Esophagus muscularis mucosa (tissue), 4 donors: ENCODE measurements at places on chromosomes 12 and 14. TPM values are rescaled to one million over a fixed set of nuclear protein-coding genes. Genes with fewer than 3 reads are reported as not detected.

- DNase-seq = no peak
- H3K27me3 ChIP-seq = no peaks in the 10 kb centered on the region
Measured at GRCh38 chr14:103801459-103801858, 45.9 kb downstream of the PPP1R13B start.

DNA sequence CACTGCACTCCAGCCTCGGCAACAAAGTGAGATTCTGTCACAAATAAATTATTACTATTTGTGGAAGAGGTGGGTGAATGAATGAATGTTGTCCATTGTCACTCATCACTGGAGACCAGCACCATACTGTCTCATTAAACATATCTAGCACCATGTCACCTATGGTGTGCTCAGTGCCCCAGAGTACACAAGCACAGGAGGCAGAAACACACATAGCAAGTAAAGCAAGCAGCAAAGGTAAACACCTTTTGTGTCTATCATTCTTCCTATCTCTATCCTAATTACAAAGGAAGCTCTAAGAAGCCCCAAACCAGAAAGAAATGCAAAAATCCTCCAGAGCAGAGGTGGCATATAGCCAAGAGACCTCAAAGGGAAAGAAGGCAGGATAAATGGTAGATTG, 9.2 kb downstream of the ERO1A start:
- H3K27ac ChIP-seq = no peak overlapping the region
- H3K4me1 ChIP-seq = peaks cover 21% of the 10 kb centered on the region
- H3K36me3 ChIP-seq = peaks cover 12% of the 10 kb centered on the region

GRCh38 chr14:73492043-73492552, 1.4 kb downstream of the RIOX1 start:
- H3K36me3 ChIP-seq = peaks cover 26% of the 10 kb centered on the region
- H3K27ac ChIP-seq = peak overlapping the region; percentile 95
- H3K4me1 ChIP-seq = peaks cover 33% of the 10 kb centered on the region

Gene WNT5B
- total RNA-seq = 33.5 TPM

Gene IL26
- not detected for total RNA-seq

Gene CLEC6A
- total RNA-seq = not detected

Gene TCL1B
- total RNA-seq = not detected
